ENCODE measurements at places on chromosomes 2 and 18.

DNA sequence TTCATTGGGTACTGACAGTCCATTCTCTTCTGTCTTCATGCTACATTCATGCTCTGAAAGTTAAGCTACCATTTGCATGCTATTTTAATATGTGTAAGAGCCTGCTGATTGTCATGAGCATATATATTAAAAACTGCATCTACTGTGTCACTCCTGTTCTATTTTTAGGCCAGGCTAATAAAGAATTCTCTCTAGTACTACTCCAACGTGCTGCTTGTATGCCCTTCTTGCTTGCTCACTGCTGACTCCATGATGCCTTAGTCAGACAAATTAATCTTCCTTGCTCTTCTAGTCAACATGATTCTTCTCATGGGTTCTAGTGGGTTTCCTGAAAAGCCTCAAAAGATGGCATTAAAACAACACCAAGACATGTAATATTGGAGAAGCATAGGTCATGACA is 1600.1 kb downstream of the DPP10 start:
- DNase-seq: no peak

- DNase-seq: no peak
These were observed 731.7 kb upstream of the ID2 start for GRCh38 chr2:7950035-7950612.

DNA sequence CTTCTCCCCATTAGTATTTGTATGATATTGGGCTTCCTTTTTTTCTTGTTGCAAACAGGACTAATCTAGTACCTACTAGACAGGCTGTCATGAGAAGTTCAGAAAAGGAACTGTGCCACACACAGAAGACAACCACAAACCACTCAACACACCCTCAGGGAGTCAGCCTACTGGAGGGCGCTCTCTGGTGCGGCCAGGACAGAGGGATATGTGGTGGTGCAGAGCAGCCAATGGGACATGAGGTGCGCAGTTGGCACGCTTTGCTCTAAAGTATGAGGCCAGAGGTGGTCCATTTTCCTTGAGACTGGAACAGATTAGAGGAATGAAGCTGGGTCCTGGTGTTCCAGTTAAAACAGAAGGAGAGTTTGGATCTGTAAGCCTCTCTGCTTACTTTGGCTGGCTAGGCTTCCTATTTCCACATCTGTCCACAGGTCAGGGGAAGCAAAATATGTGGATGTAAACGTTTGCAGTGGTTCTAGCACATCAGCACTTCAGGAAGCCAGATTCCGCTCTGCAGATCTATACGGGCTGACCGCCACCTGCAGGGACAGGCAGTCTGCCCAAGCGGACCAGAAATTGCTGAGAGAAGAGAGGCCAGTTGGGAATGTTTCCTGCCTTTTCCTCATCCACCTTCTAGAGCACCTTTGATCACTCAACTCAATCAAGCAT is 114.1 kb downstream of the GFPT1 start:
- DNase-seq: peak; percentile 29

DNA sequence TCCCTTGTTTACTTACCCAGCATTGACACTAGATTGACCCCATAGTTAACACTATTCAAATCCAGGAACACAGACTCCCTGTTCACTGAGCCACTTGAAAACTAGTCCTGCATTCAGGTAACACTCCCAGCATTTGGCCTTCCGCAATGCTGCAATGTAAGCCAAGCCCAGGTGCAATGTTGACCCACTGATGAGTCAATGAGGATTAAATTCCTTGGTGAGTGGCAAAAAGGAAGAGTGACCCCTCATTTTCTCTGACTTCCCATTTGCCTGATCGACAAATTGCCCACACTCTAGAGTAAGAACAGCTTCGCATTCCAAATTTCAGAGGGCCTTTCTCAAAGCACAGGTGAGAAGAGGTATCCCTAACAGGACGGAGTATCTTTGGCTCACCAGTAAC is 251.9 kb downstream of the FBXO15 start:
- no peak for DNase-seq

DNA sequence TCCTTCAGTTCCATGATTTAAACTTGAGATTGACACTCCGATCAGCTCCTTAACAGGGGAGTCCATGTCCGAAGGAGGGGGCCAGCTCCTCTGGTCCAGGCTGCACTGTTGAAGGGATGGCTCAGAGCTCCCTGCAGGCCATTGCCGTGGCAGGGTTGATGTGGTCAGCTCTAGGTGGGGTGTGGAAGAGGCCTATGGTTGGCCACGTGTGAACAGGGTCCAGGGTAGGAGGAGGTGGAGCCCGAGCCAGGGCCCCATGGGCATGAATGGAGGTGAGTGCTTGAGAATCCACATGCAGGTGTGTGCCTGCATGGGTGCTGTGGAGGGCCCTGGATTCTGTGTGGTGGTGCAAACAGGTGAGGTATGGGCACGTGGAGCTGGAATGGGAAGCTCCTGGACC is 1.1 kb downstream of the SPEG start:
- no peak for DNase-seq

GRCh38 chr2:241161646-241162281 is 11.5 kb downstream of the PPP1R7 start:
- DNase-seq: peak; percentile 33

DNA sequence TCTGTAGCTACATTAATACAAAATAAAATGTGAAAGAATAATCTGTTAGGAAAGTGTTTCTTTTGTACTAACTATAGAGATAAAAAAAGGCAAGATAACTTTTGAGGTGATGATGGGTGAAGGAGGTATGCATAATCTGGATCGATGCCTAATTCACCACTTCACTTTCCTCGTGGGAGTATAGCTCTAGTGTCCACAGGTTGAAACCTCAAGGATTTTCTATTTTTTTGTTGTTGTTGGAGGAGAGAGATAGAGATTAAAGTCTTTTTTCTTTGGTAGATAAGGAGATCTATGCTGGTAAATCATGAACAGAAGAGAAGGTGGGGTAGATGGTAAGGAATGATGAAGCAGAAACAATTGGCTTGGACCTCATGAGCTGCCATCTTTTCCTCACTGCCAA is 635.3 kb upstream of the ZEB2 start:
- DNase-seq: no peak

DNA sequence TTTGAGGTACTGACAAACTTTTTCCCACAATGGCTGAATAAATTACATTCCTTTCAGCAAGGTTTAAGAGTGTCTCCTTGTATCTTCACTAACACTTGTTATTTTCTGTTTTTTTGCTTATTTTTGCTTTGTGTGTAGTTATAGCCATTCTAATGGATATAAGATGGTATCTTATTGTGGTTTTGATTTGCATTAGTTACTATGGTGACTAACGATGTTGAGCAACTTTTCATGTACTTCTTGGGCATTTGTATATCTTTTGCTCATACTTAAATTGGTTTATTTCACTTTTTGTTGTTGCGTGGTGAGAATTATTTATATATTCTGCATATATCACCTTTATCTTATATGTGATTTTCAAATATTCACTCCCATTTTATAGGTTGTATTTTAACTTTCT is 79.9 kb upstream of the FSIP2 start:
- no peak for DNase-seq

DNA sequence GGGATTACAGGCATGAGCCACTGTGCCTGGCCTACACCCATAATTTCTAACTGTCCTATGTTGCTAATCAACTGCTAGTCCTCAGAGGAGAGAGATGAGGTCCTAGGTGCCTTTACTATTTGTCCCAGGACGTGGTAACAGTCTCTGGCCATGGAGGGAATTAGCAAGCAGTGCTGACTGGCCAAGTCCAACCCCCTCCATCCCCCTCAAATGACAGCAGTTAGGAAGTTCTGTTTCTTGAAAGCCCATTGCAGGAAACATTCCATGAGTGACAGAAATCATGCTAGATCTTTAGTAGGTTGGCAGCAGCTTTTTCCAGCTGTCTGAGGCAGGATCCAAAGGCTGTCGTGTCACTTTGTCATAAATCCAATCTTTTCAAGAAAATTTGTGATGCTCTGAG is 55.7 kb upstream of the REL start:
- no peak for DNase-seq

Data from inflammatory macrophage treated with lipopolysaccharide for 1 hour (primary cell).